ENCODE measurements at places on chromosomes 4 and X.
A peak's percentile ranks its signal among the peaks of the same experiment; 100 is the strongest.

GRCh38 chrX:97452283-97452682 lies 568.6 kb downstream of the RPA4 start:
- no peak for DNase-seq

GRCh38 chrX:19824603-19825002 lies 62.8 kb downstream of the SH3KBP1 start:
- no peak for DNase-seq

GRCh38 chr4:122688529-122689140 lies 43.9 kb upstream of the BBS12 start:
- DNase-seq = no peak

- no peak for DNase-seq
These were observed 50.9 kb upstream of the ADRA2C start for GRCh38 chr4:3715061-3715854.

GRCh38 chrX:151828439-151829080 lies 84.1 kb upstream of the MAGEA4 start:
- no peak for DNase-seq

GRCh38 chrX:109728173-109728535 lies 4.9 kb downstream of the ACSL4 start:
- DNase-seq = no peak

- peak; percentile 47 for DNase-seq
These were observed 184.3 kb downstream of the NAA11 start for GRCh38 chr4:79141530-79141929.

DNA sequence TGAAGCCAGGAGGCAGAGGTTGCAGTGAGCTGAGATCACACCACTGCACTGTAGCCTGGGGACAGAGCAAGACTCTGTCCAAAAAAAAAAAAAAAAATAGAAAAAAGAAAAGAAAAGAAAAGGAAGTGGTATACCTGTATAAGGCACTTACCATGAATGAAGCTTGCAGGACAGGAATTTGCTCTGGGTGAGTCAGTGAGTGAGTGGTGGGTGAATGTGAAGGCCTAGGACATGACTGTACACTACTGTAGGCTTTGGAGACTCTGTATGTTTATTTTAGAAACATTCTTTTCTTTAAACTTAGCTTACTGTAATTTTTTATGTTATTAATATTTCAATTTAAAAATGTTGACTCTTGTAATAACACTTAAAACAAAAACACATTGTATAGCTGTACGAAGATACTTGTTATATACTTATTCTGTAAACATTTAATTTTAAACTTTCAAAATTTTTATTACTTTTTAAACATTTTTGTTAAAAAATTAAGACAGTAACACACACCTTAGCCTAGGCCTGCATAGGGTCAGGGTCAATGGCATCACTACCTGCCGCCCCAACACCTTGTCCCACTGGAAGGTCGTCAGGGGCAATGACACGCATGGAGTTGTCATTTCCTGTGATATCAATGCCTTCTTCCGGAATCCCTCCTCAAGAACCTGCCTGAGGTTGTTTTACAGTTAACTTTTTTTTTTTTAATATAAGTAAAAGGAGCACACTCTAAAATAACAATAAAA lies 78.7 kb downstream of the CLNK start:
- DNase-seq = no peak

DNA sequence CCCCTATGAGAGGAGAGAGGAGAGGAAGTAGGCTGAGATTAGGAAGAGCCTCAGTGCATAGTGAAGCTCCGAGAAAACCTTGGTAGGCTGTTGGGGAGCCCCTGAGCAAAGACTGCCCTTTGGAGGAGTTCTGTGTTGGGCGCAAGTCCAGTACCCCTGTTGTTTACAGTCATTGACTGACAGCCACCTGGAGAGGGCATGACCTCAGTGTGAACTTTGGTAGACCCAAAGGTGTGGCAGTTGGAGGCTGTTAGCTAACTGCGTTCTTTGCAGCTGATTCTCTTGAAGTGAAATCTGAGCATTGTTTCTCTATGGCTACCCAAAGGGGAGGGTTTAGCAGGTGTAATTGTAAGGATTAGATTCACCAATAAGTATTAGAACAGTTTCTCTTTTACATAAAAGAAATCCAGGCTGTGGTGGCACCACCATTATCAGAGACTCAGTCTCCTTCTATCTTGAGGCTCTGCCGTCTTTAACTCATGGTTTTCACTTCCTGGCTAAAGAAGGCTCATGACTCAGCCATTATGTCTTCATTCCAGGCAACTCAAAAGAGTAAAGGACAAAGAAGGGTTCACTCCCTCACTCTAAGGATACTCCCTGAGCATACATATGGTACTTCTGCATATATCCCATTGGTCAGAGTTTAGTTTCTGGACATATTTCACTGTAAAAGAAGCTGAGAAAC lies 33.4 kb downstream of the ANXA3 start:
- DNase-seq = no peak

- no peak for DNase-seq
These were observed 16.4 kb upstream of the PORCN start for GRCh38 chrX:48492293-48492910.

- no peak for DNase-seq
These were observed 18.7 kb downstream of the SLC25A43 start for GRCh38 chrX:119417842-119418241.

DNA sequence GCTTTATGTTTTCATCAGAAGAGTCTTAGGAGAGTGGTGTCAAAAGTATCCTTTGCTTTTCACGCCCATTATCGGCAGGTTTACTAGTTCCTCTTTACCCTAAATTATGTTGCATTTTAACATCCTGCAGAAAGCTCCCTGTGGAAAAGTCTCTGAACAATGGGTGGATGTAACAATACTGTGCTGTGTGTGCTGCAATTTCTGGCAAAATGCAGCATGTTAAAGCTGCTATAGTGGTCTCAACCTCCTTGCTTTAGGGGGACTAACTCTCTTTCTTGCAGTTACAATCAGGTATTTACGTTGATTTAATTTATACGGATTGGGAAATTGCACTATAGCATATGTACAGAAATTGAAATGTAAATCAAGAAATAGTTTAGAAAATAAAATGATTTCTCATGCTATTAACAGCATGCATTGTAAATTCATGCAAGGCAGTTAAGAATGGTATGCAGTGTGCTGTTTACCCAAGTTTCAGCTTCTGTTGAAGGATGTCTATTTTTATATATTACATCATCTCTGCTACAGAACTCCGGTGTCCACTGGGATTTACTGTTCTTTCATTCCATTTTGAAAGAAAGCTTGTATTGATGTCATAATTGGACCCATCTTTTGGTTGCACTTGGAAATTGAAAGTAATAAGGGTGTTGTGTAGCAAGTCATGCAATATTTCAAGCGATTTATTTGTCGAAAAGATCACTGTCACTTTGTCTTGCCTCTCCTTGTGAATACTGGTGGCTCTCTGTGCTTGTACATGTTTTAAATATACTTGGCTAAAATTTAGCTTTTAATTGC lies 145.7 kb downstream of the RAPGEF2 start:
- DNase-seq = no peak

- no peak for DNase-seq
These were observed at the start of gene PRICKLE3 for GRCh38 chrX:49186125-49187027. Gene PRICKLE3, minus strand, starts transcription at chrX:49186373. Its CDS starts 76 bp downstream, at chrX:49186297.

GRCh38 chr4:123843137-123843536 lies 446.5 kb downstream of the SPRY1 start:
- no peak for DNase-seq

GRCh38 chr4:15694431-15694830 lies 8.4 kb upstream of the BST1 start:
- no peak for DNase-seq

DNA sequence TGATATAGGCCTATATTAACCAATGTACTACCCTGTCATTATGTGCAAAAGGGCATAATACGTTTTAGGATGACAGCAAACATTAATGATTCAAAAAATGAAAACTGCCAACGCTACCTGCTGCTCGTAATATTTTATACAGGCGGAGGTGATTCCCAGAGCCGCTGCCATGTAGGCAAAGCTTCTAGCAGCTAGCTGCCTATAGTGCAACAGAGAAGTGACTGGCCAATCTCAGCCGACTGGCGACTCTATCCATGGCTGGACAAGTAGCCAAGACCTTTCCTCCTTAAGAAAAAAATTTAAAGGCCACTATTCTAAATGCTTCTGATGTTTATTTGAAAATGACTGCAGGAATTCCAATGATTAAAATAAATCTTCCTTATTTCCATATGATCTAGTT lies 1.9 kb downstream of the PPARGC1A start:
- no peak for DNase-seq

GRCh38 chr4:105119356-105119755 lies 27.3 kb upstream of the TET2 start:
- no peak for DNase-seq

DNA sequence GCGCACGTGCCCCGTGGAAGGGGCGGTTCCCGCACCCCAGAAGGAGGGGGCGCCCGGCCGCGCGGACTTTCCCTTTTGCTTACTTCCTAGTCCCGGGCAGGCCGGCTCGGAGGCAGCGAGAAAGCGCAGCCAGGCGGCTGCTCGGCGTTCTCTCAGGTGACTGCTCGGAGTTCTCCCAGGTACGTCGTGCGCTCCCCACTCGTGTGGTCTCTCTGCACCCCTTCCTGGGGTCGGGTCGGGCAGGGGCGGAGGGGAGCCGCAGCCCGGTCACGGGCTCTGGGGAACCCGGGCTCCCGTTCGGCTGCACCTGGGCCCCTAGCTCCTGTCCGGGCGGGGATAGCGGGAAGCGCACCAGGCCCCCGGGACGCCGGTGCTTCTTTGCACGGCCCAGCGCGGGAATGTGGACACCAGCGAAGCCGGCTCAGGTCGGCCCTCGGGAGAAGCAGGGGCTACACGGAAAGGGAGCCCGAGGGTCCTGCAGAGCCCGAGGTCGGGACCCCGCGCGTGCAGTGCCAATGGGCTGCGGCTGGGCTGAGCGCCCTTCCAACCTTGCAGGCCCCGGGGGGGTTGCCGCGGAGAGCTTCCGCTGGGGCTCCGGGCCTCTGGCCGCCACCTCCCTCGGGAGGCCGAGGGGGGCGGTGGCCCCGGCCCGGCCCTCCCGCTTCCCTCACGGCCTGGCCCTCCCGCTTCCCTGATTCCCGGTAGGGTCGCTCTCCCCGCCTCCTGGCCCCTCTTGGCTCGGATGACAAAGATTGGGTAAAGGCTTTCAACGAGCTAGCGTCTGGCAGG lies at the start of gene TLR2:
Gene TLR2, plus strand, starts transcription at position 99 of the 789 bp plus-strand sequence. CDS start 18,628 bp downstream, outside the sequence.
- DNase-seq = no peak

- no peak for DNase-seq
These were observed 8.2 kb downstream of the FAM3A start for GRCh38 chrX:154507673-154508383.

DNA sequence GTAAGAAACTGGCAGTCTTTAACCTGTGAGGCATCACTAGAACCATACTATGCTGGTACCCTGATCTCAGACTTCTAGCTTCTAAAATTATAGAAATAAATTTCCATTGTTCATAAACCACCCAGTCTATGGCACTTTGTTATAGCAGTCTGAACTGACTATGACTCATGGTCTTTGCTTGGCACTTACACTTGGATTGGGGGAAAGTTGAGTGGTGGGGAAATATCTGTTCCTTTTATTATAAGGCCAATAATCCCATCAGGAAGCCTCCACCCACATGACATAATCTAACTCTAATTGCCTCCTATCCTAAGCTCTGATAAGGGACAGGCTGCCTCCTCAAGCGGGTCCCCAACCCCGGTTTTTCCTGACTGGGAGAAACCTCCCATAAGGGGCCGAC lies 61.4 kb upstream of the PACRGL start:
- DNase-seq = no peak

DNA sequence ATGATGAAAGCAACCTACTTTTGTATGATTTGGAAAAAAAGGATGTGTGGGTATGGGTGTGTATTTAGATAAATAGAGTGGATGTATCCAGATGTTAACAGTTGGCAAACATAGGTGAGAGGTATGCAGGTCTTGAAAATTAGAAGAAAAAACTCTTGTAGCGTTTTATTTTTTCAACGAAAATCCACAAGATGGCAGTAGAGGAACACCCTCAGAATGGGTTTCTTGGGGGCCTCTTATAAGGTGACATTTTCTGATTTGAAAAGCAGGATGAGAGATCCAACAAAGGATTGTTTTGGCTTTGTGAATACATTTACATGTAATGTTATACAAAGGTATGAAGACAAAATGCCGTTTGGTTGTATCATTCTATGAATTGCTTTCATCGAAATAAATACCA lies 68.3 kb downstream of the FMR1NB start:
- no peak for DNase-seq

- no peak for DNase-seq
These were observed 307.3 kb downstream of the RAPGEF2 start for GRCh38 chr4:159410076-159410777.

DNA sequence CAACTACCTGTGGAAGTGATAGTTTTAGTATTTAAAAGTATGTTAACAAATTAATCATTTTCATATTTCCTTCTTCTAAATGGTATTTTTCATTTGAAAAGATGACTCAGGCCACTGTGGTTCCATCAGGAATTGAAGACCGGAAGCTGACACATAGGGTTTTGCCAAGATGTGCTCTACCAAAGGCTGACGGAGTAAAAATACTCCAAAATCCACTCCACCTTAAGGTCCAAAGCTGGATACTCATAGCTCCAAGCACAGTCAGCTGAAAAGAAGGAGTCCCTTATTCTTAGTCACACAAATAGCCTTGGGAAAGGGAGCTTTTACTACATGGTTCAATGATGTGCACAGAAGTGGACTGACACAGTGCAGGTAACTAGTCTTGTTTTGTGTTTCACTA lies 472.0 kb downstream of the ARAP2 start:
- DNase-seq = no peak

DNA sequence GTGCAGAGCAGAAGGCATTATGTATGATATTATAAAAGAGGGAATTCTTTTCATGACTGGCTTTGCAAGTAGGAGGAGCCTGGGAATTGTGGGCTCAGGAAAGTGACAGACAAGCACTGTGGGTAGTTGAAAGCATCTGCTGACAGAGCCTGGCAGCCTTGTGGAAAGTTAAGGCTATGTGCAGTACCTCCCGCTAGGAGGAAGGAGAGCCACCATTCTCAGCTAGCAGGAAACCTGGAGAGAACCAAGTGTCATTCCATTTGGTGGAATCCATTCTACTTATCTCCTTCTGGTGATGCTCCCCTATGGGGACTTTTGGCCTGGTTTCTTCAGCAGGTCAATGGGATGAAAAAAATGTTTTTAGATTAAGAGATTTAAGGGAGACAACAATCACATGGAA lies 81.8 kb downstream of the ASB9 start:
- DNase-seq = no peak

GRCh38 chrX:36414056-36414455 lies 494.5 kb downstream of the CFAP47 start:
- no peak for DNase-seq

GRCh38 chr4:103719105-103719829 lies 518 bp downstream of the TACR3 start:
- no peak for DNase-seq

GRCh38 chrX:73563738-73564068 lies 706 bp downstream of the CHIC1 start:
- no peak for DNase-seq

DNA sequence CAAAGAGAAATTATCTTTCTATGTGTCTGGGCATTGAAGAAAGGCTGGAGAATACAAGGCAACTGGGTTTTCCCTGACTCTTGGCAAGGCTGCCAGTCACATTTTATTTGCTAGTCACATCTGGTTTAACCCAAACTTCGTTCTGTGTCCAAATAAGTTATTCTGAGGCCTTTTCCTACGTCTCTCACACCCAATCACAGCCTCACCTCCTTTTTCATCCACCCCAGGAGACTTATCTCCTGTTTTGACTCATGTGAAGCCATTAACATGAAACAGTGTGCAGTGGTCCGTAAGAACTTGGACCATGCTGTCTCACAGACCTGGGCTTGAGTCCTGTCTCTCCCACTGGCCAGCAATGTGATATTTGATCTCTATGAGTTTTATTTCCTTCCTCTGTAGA lies 59.3 kb downstream of the CNGA2 start:
- no peak for DNase-seq

All from posterior cingulate gyrus (tissue), 11 donors.